ENCODE measurements at places on chromosomes 16 and 17. TPM values are rescaled to one million over a fixed set of nuclear protein-coding genes. Genes with fewer than 3 reads are reported as not detected.

- DNase-seq: no peak
Measured at GRCh38 chr16:30041841-30042240, 10.8 kb upstream of the TLCD3B start.

DNA sequence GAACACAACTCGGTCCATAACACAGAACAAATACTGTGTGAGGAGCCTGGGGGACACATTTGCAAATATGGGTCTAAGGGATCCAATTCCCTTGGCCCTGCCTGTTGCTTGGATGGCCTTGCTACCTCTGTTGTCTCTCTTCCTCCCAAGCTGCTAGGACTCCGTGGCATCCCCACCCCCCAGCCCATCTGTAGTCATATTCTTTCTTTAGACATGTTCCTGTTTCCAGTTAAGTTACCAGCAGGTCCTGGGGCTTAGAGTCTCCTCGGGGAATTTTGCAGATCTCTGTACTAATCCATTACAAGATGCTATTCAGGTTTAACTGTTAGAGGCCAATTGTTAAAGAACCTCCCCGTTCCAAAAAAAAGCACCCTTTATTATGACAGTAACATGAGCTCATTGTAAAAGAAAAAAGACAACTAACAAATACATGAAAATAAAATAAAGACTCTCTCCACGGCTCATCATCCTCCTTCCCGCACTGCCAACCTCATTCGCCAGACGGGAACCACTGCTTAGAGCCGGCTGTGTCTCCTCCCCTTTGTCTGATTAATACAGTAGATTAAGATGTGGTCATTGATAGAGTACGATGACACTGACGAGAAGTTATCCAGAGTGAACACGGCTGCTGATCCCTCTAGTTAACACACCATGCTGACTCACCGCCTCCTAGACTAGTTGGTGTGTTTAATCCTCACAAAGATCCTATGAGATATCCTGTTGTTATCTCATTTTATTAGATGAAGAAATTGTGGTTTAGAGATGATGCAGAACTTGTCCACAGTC, 22.2 kb downstream of the HS3ST4 start:
- no peak for DNase-seq

DNA sequence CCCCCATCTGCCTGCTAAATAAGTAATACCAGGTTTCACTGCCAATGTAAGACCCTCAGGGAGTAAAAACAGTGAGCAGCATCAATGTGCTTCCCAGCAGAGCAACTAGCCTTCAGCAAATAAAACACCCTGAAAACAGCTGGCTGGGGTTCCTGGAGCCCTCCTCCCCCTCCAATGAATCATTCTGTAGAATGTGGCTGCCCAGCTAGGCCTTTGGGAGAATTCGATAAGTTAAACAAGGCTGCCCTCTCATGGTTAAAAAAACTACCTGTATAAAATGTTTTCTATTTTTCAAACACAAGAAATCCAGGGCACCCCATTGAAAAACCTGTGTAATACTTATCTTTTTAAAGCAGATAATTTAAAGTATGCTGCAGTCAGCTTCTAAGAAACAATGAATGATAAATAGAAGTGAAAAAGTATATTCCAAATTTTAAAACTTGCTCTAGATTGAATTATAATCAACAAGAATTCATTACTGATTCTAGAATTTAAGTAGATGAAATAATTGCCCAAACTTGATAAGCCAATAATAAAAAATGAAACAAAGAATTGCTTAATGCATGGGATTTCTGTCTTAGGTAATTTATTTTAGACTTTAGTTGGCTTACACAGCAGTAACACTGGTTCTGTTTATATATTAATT, 9.4 kb upstream of the TOM1L1 start:
- no peak for DNase-seq

The SLC12A3 gene
- 0.72 TPM for polyA plus RNA-seq

All from B cell (primary cell).